ENCODE measurements at places on chromosomes 6 and 20. TPM values are rescaled to one million over a fixed set of nuclear protein-coding genes. Genes with fewer than 3 reads are reported as not detected.

DNA sequence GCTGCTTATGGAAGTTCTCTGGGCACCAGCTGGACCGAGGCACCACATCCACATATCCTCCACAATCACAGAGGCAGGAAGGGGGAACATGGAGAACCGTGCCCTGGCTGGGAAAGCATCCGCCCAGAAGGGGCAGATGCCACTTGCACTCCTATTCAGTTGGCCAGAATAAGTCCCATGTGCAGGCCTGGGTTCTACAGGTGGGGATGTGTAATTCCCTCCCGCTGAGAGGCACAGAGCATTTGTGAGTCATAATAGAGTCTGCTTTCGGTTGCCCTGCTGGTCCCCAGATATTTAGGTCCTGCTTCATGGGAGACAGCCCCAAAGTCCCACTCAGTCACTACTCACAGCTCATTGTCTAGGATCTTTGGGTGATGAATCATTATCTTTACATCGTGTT is 104.0 kb downstream of the PHACTR3 start:
- DNase-seq, result no peak

- DNase-seq, result no peak
Measured at GRCh38 chr6:80403365-80403764, 296.9 kb downstream of the BCKDHB start.

The CALHM6 gene
- polyA plus RNA-seq, result 1.5 TPM

GRCh38 chr6:31479933-31480535 is 17.9 kb upstream of the MICB start:
- DNase-seq, result no peak

- no peak for DNase-seq
Measured at GRCh38 chr20:13915284-13915683, 75.1 kb downstream of the SEL1L2 start.

GRCh38 chr20:45318948-45319347 is 10.8 kb upstream of the MATN4 start:
- no peak for DNase-seq

Measured in forelimb muscle (tissue), 1 donor.